ENCODE measurements at places on chromosomes 7 and 10. TPM values are rescaled to one million over a fixed set of nuclear protein-coding genes. Genes with fewer than 3 reads are reported as not detected.

DNA sequence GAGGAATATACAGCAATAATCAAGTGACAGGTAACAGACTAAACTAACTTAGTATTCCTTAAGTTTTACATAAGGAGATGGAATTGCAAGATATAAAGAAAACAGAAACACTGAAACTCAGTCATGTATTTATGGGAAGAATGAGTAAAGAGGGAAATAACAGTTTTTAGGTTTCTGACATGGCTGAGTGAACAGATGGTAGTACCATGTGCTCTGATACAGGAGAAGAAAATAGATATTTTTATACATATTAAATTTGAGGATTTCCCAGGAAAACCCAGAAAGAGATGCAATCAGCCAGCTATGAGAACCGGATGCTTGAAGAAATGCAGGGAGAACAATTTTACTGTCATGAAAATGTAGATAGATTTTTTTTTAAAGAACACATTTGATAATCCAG, 669.5 kb upstream of the GRM3 start:
- DNase-seq, result no peak

DNA sequence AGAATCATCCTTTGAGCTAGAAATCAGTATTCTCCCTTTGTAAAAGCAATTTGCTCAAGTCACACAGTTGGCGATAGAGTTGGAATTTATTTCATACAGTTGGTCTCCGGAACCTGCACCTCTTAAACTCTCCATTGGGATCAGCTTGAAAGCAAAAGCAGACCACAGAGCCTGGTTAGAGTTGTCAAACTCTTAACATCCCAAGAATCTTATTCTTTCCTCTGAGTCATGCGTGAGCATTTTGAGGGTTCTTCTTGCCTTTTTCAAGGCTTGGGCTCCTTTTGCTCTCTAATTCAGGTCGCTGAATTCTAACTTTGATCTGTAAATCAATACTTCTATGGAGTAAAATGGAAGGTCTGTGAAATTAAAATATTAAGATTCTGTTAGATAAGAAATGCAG, 19.6 kb upstream of the SCIN start:
- no peak for DNase-seq

GRCh38 chr10:130425881-130426435, 289.8 kb downstream of the GLRX3 start:
- no peak for DNase-seq

GRCh38 chr7:35370687-35371086, 116.8 kb upstream of the TBX20 start:
- no peak for DNase-seq

DNA sequence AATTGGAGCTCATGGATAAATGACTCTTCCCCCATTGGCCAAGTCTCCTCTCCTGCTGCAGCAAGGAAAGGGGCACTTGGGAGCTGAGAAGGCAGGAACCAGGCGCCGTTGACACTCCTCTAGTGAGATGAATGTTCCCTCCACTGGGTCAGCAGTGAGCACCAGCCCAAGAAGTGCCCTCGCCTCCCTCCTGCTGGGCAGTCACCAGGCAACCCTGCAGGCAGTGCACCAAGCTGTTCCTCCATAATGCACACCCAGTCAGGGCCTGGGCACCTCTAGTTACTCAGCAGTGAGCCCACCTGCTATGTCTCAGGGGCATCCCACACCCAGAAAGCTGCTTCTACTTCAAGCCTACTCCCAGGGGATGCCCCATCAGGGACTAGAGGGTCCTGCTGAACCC, 84.3 kb downstream of the KCNMA1 start:
- DNase-seq, result no peak

- peak; percentile 37 for DNase-seq
Measured at GRCh38 chr10:84352251-84352842, 24.0 kb downstream of the CCSER2 start.

GRCh38 chr10:93865794-93866425, 27.9 kb upstream of the SLC35G1 start:
- no peak for DNase-seq

GRCh38 chr10:46547541-46548497, 8.6 kb downstream of the GPRIN2 start:
- no peak for DNase-seq

DNA sequence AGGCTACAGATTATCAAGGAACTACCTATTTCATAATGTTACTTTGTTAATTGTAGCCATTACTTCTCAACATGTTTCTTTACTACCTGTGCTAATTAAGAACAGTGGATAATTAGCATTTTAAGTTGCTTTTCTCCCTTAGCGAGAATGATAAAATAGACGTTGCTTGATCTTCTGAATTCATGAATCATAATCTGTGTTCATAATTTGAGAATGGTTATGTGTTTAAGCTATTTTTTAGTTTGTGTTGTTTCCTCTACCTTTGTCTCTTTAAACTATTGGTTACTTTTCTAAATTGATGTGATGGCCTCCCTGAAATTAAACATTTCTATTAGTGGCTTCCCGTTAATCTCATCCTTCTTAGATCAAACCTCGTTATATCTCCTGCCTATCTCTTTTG, at the start of gene ZRANB1:
Gene ZRANB1 (plus strand): TSS at position 301 of the 400 bp plus-strand sequence. CDS start 371 bp downstream, outside the sequence.
- DNase-seq, result no peak

GRCh38 chr10:130664526-130664925, 528.3 kb downstream of the GLRX3 start:
- no peak for DNase-seq

DNA sequence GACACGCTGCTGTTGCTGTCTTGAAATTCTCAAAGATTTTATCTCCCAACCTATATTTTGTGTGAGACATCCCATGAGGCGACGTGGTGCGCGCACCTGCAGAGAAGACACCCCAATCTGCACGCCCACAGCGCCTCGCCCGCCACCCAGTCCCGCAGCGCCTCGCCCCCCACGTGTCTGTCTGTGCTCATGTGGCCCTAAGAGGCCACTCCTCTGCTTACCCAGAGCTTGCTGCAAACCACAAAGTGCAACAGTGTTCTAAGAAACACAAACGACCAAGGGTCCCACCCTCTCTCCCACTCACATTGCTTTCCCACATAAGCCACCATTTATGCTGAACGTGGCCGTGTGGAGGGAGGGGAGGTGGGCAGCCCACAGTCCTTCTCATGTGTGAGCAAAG, 287.2 kb downstream of the PTPRN2 start:
- no peak for DNase-seq

- DNase-seq, result no peak
Measured at GRCh38 chr10:24952707-24953645, 570 bp upstream of the PRTFDC1 start.

- DNase-seq, result no peak
Measured at GRCh38 chr7:136018104-136018503, 40.9 kb upstream of the MTPN start.

DNA sequence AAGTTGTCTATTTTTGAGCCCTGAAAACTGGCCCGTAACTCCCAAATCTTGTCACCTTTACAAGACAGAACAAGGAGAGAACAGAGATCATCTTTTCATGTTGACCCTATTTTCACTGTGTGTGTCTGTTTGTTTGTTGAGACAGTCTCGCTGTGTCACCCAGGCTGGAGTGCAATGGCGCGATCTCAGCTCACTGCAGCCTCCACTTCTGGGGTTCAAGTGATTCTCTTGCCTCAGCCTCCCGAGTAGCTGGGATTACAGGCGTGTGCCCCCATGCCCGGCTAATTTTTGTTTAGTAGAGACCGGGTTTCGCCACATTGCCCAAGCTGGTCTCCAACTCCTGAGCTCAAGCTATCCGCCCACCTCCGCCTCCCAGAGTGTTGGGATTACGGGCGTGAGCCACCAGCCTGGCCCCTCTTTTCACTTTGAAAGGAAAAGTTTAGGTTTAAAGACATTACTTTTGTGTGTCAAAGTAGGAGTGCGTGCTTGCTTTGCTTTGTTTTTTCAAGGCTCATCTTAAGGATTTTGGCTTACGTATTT, 32.1 kb downstream of the FOXK1 start:
- DNase-seq, result no peak

GRCh38 chr10:4214908-4215307, 429.9 kb upstream of the KLF6 start:
- DNase-seq, result no peak

- no peak for DNase-seq
Measured at GRCh38 chr10:8305876-8306652, 251.6 kb downstream of the GATA3 start.

SPACDR gene
- 1.2 TPM for polyA plus RNA-seq

MEST gene
- polyA plus RNA-seq, result 776 TPM

GPR158 gene
- 0.27 TPM for polyA plus RNA-seq

FAM131B gene
- polyA plus RNA-seq, result 2.1 TPM

ANKRD7 gene
- 4.3 TPM for polyA plus RNA-seq

CALHM2 gene
- 10.3 TPM for polyA plus RNA-seq

MMRN2 gene
- 23.7 TPM for polyA plus RNA-seq

GBX1 gene
- polyA plus RNA-seq, result 0.22 TPM

PVRIG gene
- 9.7 TPM for polyA plus RNA-seq

INA gene
- 0.53 TPM for polyA plus RNA-seq

MYO3A gene
- polyA plus RNA-seq, result 10.2 TPM

PARD3 gene
- polyA plus RNA-seq, result 81.9 TPM

All from left kidney (tissue), 8 donors.